ENCODE measurements at places on chromosomes 2 and 18. TPM values are rescaled to one million over a fixed set of nuclear protein-coding genes. Genes with fewer than 3 reads are reported as not detected.

SPEG gene
- 9.9 TPM for polyA plus RNA-seq

TUBA4B gene
- polyA plus RNA-seq, result 0.18 TPM

C2orf80 gene
- polyA plus RNA-seq, result not detected

TMEM247 gene
- polyA plus RNA-seq, result not detected

ST6GAL2 gene
- 0.76 TPM for polyA plus RNA-seq

CLASP1 gene
- polyA plus RNA-seq, result 26.8 TPM

UGT1A4 gene
- polyA plus RNA-seq, result not detected

RFTN2 gene
- 13.4 TPM for polyA plus RNA-seq

FEZ2 gene
- polyA plus RNA-seq, result 70.9 TPM

RNU2-63P gene
- not detected for polyA plus RNA-seq

ADRA2B gene
- 0.90 TPM for polyA plus RNA-seq

CAD gene
- polyA plus RNA-seq, result 11.9 TPM

ACTR3 gene
- polyA plus RNA-seq, result 41.7 TPM

LAPTM4A gene
- polyA plus RNA-seq, result 843 TPM

LINC00305 gene
- polyA plus RNA-seq, result 0.12 TPM

ANO7 gene
- polyA plus RNA-seq, result 2.0 TPM

TCF7L1 gene
- polyA plus RNA-seq, result 23.9 TPM

SLC9A2 gene
- not detected for polyA plus RNA-seq

THSD7B gene
- 0.39 TPM for polyA plus RNA-seq

FRZB gene
- polyA plus RNA-seq, result 22.8 TPM

LGALSL gene
- 6.8 TPM for polyA plus RNA-seq

ICOS gene
- 0.05 TPM for polyA plus RNA-seq

DPP4 gene
- 46.6 TPM for polyA plus RNA-seq

Measured in ovary (tissue), 10 donors.